ENCODE measurements at places on chromosomes 12 and 14.
A peak's percentile ranks its signal among the peaks of the same experiment; 100 is the strongest.

DNA sequence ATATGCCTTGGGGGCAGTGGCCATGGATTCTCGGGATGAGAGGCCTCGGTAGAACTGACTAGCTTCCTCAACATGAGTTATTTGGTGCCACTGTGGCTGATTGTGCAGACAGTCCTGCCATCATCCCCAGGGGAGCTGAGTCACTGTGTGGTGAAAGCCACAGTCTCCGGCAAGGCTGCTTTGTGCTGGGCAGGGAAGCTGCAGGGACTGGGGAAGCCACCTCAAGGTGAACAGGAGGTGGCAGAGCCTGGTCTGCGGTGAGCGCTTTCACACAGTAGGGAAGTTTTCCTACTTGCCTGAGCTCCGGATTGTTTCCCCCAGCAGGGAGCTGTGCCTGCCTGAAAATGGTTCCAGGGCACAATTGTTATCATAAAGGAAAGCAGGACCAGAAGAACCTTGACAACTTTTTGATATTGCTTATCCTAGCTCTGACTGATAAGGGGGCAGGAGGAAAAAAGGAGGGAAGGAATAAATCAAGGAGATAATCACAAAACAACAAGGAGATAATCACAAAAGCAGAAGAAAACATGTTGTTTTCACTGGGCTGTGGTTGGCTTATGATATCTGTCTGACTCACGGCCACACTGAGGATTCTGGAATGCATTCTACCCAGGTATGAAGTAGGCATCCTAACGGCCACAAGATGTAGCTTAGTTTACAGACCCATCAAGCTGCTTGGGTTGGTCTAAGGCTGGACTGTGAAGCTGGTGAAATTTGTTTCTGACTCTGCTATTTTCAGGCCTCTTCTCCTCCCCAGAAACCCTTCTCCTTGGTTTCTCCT lies 32.2 kb upstream of the GNG2 start:
- DNase-seq: peak; percentile 73

GRCh38 chr12:104467346-104467837 lies 10.6 kb downstream of the CHST11 start:
- no peak for DNase-seq

DNA sequence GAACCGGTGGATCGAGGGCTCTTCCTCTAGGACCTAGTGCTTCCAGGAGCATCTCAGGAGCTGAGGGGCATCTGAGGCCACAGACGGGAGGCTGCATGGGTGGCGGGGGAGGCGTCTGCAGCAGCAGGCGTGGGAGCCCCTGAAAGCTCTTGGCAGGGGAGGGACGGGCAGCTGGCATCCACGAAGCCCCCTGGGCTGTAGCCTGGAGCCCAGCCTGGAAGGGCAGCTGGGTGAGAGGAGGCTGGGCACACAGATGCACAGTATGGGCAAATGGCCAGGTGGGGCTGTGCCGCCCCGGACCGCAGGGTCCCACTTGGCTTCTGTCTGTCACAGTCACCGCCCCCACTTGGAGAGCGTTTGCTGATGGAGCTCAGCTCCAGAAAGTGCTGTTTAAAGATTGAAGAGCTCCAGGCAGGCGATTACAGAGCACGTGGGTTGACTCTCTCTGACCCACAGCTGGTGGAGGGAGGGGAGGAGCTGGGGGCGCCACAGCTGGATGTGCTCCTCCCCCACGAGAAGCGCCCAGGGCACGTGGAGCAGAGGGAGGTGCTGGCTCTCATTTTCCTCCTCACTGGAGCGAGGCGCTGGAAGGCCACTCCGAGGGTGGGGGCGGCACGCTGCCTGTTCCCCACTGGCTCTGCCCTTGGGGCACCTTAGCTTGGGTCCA lies 155.0 kb upstream of the C14orf180 start:
- DNase-seq: no peak

DNA sequence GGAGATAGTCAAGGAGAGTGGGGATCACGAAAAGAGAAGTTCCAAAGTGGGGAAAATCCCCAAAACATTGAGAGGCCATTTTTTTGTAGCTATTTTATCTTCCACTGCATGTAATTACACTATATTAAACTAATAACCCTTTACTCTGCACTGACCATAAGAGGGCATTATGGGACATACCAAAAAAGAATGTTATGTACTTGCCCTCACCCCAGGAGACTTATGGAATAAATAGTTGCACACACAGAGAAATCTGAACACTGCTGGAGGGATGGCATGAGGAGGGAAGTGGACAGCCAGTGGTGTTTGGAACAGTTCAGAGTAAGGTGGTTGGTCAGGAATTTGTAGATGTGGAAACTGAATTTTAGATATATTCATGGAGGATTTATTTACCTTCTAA lies 422.9 kb downstream of the SNAPC1 start:
- no peak for DNase-seq

- DNase-seq: no peak
Observed at GRCh38 chr12:46917821-46918220, 92.0 kb upstream of the SLC38A4 start.

DNA sequence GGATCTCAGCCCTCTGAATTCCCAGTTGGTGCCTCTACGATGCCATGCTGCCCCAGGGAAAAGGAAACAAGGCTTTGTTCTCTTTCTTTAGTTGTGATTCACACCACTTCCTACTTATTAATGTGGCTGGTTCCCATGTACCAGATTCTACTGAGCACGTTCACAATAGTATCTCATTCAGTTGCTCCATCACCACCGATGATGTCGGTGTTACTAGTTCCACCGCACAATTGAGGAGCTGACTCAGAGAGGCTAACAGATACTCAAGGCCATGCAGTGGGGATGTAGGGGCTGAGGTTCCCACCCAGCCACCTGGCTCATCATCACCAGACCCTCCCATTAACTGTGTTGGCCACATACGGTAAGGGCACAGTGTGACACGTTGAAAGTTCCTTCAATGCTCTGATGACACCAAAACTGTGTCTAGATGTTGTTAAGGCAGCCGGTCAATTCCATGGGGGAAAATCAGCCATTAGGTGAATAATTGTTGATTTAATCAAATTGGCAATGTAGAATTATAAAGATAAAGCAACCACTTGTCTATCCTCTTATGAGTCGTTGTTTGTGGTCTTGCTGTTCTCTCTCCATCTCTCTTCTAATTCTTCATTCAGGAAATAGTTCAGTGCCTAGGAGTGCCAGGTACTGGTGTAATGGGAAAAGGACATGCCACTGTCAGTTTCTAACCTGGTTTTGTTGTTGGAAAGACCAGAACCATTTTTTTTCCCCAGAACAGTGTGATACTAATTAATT lies 244.2 kb upstream of the CRY1 start:
- DNase-seq: no peak

GRCh38 chr14:80570930-80571298 lies 359.6 kb upstream of the DIO2 start:
- DNase-seq: no peak

GRCh38 chr14:101738703-101739320 lies 22.7 kb upstream of the PPP2R5C start:
- DNase-seq: no peak

DNA sequence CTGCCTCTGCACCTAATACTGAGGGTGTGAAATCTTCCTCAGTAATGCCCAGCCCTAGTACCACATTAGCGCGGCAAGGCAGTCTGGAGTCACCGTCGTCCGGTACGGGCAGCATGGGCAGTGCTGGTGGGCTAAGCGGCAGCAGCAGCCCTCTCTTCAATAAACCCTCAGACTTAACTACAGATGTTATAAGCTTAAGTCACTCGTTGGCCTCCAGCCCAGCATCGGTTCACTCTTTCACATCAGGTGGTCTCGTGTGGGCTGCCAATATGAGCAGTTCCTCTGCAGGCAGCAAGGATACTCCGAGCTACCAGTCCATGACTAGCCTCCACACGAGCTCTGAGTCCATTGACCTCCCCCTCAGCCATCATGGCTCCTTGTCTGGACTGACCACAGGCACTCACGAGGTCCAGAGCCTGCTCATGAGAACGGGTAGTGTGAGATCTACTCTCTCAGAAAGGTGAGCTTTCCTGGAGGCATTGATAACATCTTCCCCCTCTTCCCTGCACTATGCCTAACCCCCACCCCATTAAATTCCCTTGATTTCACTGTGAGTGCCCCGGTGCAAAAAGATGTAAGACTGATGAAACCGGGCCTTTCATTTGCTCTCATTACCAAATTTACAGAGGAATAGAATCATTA lies 291.4 kb downstream of the NAV3 start:
- no peak for DNase-seq

GRCh38 chr12:78210894-78211302 lies 380.2 kb downstream of the NAV3 start:
- DNase-seq: no peak

DNA sequence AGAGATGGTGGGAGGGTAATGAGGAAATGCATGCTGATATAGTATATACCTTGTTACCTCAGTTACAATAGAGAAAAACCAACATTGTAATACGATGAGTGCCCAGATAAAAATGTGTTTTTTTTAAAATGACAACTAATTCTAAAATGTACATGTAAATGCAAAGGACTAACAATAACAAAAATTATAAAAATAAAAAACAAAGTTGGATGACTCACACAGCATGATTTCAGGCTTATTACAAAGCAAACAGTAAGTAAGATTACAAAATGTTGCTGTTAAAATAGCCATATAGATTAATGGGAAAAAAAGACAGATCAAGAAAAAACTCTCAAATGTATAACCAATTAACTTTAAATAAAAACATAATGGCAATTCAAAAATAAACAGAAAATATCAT lies 1099.4 kb downstream of the FSCB start:
- no peak for DNase-seq

DNA sequence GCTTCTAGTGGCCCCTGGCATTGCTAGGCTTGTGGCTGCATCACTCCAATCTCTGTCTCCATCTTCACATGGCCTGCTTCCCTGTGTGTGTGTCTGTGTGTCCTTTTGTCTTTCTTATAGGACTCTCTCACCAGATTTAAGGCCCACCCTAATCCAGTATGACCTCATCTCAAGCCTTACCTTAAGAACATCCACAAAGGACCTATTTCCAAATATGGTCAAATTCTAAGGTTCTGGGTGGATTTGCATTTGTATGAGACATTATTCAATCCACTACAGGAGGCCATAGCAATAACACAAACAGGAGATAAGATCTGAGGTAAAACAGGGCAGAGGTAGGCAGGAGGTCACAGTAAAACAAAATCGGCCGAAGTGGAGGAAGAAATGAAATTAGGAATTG lies 375.9 kb downstream of the BTG1 start:
- no peak for DNase-seq

- DNase-seq: no peak
Observed at GRCh38 chr12:118590406-118591150, 214.2 kb downstream of the SUDS3 start.

DNA sequence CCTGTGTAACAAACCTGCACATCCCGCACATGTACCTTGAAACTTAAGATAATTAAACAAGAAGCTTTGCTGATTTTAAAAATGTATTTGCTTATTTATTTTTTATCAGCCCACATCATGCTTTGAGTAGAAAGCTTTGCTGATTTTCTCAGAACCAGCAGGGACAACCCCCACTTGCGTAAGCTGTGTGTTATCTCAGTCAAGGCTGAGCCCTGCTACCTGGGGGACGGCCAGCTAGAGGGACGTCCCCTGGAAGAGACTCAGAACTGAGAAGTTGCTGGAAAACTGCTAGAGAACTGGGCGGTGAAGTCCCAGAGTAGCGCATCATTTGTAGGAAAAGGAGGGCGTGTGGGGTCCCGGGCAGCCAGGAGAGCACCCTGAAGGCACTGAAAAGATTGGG lies 4.1 kb upstream of the PLEK2 start:
- DNase-seq: no peak

DNA sequence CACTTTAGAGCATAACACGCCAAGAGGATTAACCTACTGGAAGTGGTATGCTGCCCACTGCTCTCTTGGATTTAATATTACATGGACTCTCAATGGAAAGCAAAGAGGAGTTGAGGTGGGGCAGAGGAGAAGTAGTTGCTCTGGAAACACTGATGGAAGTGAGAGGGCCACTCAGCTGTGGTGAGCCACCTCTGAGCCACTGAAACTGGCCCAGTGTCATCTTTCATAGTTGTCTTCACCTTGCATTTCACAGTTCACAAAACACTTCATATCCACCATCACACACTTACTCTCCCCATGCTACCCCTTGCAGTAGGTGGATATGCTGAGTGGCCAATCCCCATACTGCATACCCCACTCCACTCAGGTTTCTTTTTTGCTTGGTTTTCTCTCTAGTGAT lies 12.2 kb upstream of the PCED1B start:
- DNase-seq: no peak

- no peak for DNase-seq
Observed at GRCh38 chr12:28800129-28800528, 348.9 kb upstream of the FAR2 start.

GRCh38 chr12:127238107-127238506 lies 1028.9 kb upstream of the TMEM132C start:
- DNase-seq: no peak

DNA sequence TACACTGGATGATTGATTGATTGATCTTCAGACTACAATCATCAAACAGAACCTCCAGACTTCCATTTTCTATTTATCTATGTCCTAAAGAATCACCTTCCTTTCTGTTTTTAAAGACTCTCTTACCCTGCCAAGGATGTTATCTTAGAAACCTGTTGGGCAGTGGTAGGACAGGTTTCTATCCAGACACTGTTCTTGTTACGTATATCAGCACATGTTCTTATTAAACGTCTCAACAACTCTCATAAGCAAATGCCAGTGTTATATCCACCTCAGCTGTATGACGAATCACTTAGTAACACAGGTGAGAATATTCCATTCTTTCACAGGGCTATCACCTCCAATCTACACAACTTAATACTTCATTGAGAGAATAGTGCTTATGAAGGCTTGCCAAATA lies 40.2 kb upstream of the RPL10L start:
- no peak for DNase-seq

DNA sequence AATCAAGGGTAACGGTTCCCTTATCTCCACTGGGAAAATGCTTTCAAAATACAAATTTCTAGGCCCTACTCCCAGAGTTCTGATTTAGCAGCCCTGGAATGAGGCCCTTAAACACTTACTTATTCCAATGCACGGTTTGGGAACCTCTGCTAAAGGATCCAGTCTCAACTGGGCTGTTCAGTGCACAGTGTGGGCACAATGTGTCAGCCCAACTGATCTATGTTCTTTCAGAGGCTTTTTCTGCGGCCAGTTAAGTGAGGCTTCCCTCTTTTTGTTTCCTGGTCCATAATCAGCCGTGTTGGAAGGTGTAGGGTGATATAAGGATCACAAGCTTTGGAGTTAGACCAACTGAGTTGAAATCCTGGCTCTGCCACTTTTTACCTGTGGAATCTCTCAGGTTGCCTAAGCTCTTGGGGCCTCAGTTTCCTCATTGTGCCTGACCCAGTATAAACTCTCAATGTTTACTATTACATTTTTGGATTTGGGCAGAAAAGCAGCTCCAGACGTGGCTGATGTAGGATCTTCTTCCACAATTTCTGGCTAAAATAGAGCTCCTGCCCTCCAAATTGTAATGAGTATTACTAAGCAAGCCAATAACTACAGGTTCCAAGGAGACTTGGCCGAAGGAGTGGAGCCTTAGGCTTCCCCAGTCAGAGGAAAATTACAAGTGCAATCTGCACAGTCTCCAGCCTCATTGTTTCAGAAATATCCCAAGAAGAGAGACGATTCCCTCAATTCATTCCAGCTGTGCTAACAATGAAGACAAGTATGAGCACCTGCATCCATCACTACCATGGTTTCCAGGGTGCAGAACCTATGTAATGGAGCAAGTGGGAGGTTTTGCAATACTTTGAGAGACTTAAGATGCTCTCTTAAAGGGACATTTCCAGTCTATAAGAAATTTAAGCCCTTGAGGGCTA lies 2.3 kb upstream of the ANGEL1 start:
- DNase-seq: no peak

GRCh38 chr12:102833687-102834441 lies 83.2 kb downstream of the PAH start:
- no peak for DNase-seq

- no peak for DNase-seq
Observed at GRCh38 chr14:76205708-76206107, 54.0 kb downstream of the GPATCH2L start.

Measured in activated naive CD4-positive, alpha-beta T cell treated with Interleukin-2 at 50 U/mL for 16 hours (primary cell).